ENCODE measurements at places on chromosomes 1 and 21.

- DNase-seq: peak; percentile 14
Observed at GRCh38 chr1:236141447-236142252, 689 bp upstream of the GPR137B start.

DNA sequence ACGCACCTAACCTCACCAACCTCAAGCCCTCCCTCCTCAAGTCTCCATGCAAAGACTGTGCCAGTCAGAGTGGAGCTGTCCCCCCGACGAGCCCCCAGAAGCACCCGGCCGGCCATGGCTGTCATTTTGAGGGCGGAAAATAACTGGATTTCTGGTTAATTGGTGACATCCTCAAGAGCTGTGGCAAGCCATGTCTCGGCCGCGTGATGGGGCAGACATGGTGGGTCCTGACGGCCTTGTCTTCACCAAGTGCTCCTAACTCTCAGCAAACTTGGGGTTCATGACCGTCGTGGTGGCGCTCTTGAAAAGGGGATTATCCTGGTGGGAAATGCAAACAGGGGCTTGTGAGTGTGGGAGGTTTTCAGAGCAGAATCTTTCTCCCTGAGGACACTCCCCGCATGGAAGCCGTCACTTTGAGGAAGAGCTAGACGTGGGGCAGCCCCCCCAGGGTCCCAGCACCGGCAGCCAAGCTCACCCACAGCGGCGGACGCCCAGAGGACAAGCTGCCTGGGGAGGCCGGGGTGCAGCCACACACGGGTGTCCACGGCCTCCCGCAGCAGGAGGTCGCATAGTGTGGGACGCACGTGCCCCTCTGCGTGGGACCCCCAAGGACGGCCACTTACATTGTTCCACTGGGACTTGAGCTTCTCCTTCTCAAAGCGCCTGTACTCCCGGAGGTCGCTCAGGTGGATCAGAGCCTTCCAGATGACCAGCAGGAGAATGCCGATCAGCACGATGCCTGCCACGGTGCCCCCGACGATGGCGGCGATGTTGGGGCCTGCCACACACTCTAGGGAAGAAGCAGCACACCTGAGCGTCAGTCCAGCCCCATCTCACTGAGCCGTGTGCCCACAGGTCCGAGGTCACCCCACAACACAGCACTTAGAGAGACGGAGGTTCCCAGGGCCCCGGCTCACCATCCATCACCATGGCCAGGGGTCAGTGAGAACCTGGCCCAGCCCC, 12.9 kb upstream of the PTTG1IP start:
- DNase-seq: no peak

- DNase-seq: no peak
Observed at GRCh38 chr1:40745176-40745575, 38.4 kb upstream of the KCNQ4 start.

- DNase-seq: no peak
Observed at GRCh38 chr1:33984906-33985565, 121.2 kb downstream of the HMGB4 start.

DNA sequence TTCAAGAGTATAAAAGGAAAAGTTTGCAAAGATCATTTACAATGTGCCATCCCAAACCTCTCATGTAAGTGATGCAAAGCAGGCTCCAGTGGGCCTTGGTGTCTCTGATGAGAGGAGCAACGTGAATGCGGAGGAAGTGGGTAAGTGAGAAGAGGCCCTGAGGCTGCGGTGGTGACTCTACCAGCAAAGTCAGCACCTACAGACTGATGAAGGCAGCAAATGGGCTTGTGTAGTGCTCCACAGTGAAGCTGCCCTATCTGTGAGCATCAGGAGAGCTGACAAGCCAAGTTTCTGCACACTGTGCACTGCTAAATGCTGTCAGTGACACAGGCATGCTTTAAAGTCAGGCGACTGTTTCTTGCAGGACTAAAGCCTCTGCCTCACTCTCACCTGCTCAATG, 15.6 kb upstream of the RAP1A start:
- no peak for DNase-seq

DNA sequence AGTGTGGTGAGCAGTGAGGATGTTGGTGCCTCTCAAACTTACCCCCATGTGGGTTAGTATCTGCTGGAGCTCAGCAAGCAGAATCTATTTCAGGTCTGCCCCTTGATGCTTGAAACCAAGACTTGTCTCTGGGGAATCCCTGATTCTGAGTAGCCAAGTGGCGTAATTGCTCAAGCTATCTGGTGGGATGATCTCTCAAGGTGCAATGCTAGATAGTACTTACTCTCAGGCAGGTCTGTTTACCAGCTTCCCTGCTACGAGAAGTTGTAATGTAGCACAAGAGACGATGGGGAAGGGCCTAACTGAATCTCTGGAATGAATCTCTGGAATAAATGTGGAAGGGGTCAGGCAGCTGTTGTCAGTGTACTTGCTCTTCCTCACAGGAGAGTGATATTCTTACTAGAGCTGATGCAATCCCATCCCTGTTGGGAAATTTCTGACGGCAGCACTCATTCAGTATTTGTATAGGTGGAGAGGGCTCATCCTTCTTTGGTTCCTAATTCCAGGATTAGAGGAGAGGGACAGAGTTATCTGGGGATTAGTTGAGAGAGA, 65.4 kb downstream of the MACF1 start:
- DNase-seq: peak; percentile 43

DNA sequence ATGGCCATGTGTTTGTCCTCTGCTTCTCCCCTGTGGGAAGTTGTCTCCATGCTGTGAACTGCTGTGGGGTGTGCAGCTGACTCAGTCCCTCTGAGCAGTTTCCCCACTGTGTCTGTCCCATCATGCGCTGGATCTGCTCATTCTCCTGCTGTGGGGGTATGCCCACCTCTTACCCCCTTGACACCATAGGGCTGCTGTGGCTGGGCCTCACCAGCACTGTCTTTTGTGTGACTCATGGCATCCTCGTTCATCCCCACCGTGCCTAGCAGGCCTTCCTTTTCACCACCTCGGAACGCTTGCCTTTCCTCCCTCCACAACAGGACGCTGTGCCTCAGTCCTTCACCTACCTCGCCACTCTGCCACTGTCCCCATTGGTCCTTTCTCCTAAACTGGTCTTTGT, 27.3 kb downstream of the VANGL2 start:
- DNase-seq: no peak

DNA sequence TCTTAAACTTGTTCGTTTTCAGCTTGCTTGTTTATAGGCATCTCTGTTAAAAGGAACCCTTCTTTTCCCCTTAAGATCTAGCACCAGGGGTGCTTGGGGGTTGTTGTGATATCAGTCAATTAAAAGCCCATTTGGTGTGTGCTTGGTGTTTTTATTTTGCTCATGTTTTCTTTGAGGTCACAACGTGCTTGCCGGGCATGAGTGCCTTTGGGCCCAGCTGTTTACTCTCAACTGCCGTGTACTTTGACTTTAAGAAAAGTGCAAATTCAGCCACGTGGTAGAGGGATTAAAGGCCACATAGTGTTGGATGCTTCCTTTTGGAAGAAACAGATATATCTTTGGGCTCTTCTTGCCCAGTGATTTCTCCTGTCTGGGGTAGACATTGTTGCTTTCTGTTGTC, 10.5 kb downstream of the ARID1A start:
- no peak for DNase-seq

GRCh38 chr1:19006000-19006399, 49.5 kb upstream of the IFFO2 start:
- DNase-seq: no peak

DNA sequence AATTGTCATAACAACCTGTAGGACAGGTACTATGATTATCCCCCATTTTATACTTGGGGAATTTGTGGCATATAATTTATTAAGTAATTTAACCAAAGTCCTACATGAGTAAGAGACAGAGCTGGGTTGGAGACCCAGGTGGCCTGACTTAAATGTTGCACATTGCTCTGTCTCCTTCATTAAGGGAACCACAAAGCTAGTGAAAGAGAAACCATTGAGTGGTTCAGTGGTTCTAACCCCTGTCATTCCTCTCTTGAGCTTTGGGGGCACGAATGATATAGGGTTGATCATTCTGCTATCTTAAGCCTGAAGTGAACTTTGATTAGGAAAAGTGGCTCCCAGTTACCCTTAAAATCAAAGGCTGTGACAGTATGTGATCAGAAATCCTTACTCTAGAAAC, 5.3 kb upstream of the MAP3K7CL start:
- no peak for DNase-seq

DNA sequence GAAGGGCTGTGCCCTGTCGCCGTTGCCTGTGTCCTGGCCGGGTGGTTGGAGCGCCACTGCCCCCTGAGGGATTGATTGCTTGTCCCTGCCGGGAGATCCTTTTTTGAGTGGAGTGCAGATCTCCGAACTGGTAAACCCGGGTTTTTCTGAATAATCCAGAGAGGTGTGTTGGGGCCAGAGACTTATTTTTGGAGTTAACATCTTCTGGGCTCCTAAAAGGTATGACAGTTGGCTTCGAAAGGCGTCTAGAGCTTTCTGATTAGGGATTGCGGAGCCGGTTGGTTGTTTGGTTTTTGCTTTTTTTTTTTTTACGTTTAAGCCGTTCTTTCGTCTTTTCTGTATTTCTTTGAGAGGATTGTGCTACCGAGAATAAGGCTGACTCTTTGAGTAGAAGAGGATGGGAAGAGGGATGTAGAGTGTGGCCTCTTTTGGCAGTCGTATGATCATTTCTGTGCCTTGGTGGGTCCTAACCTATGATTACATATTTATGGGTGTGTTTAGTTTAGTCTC, 756 bp downstream of the RLF start:
- no peak for DNase-seq

- DNase-seq: no peak
Observed at GRCh38 chr21:33817138-33817537, 98.5 kb downstream of the ATP5PO start.

DNA sequence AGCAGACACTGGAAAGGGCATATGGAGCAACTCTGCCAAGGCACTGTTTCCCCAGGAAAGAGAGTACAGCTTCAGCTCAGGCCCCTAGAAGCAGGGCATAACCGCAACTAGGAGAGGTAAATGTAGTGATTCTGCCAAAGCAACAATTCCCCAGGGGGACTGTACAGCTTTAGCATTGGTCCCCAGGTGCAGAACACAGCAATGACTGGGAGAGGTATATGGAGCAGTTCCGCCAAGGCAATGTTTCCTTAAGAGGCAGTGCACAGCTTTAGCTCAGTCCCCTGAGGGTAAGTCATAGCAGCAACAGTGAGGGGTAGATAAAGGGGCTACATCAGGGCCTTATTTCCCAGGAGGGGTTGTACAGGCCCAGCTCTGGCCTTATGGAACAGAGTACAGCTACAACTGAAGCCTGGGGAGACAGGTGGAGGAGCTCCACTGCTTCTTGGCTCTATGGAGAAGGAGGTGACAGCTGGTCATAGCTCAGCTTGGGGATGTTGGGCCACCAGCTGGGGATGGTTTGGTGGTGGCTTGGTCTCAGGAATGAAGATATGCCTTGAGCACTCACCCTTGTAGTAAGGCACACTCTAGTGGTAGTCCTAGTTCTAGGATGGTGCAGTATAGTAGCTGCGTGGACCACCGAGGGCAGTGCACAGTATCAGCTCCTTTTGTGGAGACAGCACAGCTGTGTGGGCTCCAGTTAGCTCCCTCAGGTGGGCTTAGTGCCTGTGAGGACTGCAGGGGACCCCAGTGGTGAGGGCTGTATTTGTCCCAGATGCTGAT, 582.7 kb downstream of the PTPRC start:
- no peak for DNase-seq

GRCh38 chr1:226526801-226527595, 21.6 kb upstream of the STUM start:
- no peak for DNase-seq

DNA sequence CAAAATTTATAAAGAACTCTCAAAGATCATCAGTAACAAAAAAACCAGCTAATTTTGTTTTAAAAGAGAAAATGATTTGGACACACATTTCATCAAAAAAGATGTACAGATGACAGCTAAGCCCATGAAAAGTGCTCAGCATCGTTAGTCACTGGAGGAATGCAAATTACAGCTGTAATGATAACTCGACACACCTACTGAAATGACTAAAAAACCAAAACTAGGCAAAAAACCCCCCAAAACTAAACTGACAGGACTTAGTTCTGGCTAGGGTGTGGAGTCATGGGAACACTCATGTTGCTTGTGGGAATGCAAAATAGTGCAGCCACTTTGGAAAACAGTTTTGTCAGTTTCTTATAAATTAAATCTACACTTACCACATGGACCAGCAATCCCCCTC, 59.5 kb downstream of the CNIH3 start:
- DNase-seq: no peak

DNA sequence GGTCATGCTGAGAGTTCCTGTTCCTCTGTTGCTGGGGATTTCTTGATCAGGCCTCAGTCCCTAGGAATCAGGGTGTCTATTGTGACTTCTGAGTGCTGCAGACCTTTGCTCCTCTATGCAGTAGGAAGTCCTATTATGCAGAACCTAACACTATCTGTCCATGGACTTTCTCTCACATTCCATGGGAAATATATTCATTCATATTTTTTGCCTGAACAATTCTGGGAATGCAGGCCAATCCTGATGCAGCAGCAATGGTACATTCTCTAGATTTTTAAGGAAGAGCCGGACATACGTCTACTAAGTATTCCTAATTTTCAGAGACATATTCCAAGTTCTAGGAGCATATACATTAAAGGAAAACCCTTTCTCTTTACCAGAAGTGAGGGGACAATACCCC, 61.1 kb upstream of the C1orf87 start:
- DNase-seq: no peak

DNA sequence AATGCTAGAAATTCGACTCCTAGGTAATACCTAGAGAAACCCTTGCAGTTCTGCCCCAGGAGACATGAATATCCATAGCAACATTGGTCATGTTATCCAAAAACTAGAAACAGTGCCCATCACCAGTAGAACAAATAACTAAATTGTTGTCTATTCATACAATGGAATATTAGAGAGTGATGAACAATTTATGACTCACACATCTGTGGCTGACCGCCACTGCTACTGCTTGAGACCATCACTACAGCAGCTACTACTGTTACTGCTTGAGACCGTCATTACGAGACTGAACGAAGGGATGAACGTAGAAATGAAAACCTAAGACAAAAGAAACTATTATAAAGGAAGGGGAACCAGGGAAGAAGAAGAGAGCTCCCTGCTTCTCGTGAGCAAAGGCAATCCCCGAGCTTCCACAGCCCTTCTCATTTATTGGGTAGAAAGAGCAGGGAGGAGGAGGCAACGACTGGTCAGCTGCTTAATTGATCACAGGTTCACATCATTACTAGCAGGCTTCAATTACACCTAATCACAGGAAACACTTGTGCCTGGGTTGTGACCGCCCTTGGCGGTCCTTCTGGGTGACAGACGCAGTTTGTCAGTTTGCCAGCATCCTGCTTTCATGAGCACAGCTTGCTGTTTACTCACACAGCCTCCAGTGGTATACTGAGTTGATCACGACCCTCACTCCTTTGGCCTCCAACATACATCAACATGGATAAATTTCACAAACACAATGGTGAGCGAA, 14.1 kb upstream of the PADI4 start:
- no peak for DNase-seq

- DNase-seq: no peak
Observed at GRCh38 chr1:163401211-163401610, 79.5 kb downstream of the NUF2 start.

- no peak for DNase-seq
Observed at GRCh38 chr1:59025201-59025600, 241.4 kb upstream of the JUN start.

GRCh38 chr21:41627428-41627827, 119.5 kb upstream of the TMPRSS2 start:
- DNase-seq: no peak

GRCh38 chr1:186865857-186866256, 37.1 kb downstream of the PLA2G4A start:
- no peak for DNase-seq
